ENCODE measurements at places on chromosomes 13 and 19. TPM values are rescaled to one million over a fixed set of nuclear protein-coding genes. Genes with fewer than 3 reads are reported as not detected.
A peak's percentile ranks its signal among the peaks of the same experiment; 100 is the strongest.

The LRRC63 gene
- total RNA-seq = 0.26 TPM

The CYP4F11 gene
- 0.11 TPM for total RNA-seq

The RUVBL2 gene
- 421 TPM for total RNA-seq

The SLC15A1 gene
- 1.7 TPM for total RNA-seq

DNA sequence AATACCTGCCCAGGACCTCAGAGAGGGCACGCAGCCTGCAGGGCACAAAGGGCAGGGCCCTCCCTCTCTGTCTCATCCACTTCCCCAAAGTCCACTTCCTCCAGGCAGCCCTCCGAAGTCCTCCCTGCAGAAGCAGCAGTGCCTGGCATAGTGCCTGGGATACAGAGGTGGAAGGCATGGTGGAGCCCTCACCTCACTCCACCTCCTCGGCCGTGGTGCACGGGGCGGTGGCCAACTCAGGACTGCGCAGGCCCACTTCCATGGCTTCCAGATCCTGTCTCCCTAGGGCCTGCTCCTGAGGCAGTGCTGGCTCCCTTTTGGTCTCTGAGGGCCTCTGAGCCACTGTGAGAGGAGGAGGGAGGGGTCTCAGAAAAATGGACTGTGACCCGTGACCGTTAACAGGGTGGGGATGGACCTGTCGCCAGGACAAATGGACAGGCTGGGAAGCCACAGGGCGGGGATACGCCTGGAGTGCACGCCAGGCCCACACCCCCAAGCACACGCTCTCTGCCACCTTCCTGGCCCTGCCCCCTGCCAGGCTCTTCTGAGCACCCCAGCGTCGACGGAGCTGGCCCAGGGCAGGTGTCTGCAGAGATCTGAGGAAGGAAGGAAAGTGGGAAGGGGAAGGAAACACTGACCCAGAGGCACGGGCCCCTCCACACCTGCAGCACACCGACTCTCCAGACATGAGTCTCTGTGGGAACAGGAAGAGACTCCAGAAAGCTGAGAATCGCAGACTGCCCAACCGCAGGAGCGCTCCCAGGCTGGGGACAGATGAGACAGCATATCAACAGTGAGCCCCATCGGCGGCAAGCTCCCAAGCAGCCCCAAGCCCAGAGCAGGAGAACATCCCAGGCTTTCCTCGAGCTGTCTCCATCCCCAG is 8.4 kb downstream of the REXO1 start:
- no peak for DNase-seq

DNA sequence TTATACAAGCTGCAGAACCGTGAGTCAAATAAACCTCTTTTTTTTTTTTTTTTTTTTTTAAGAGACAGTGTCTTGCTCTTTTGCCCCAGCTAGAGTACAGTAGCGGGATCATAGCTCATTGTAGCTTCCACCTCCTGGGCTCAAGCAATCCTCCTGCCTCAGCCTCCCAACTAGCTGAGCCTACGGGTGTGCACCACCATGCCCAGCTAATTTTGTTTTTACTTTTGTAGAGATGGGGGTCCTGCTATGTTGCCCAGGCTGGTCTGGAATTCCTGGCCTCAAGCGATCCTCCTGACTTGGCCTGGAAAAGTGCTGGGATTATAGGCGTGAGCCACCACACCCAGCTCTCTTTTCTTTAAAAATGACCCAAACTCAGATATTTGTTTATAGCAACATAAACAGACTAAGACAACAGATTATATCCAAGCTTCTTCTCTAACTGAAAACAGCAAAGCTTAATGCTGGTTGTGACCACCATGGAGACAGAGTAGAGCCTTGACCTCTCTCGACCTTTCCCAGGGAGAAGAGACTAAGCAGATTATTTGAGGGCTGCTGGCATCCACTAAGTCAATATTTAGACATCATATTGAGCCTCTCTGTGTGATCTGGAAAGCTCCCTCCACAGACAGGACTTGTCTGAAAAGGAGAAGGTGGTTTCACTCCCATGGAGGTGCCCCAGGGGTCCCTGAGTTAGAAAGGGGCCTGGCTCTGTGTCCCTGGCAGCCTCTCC is 150.0 kb downstream of the KCTD15 start:
- no peak for DNase-seq

- DNase-seq = no peak
Measured at GRCh38 chr13:28942906-28943305, 122.8 kb downstream of the MTUS2 start.

DNA sequence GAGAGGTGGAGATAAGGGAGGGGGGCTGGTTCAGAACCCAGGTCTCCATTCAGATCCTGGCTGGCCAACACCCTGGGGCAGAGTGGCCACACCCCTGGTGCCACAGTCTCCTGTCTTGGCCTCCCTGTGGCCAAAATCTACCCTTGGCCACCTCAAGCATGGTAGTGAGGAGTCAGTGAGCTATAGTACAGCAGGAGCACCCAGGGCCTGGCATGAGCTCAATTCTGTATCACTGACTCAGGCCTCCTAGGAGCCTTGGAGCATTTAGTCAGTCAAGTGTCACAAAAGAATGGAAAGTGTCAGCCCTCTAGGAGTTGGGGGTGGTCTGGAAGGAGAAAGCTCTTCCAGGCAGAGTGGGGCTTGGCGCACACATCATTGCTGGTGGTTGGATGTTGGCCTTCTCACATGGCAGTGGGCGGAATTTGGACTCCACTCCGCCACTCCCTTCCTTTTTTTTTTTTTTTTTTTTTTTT is 6.6 kb upstream of the CD79A start:
- peak; percentile 40 for DNase-seq
